GOT3 (cell line): ENCODE measurements at places on chromosomes 5 and 9.

DNA sequence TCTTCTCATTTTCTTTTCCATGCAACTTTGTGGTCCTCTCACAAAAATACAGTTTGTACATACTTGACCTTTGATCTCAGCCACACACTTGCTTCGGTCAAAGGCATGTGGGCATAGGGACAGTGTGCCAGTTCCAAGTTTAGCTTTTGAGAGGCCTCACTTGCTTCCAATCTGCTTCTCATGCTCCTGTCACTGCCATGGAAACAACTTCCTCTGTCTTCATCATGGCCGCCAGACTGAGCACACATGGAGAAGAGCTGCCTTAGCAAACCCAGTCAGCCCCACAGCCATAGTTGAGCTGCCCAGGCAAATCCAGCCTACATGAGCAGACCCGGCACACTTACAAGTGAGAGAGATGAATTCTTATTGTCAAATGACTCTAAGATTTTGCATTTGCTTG lies 138.2 kb upstream of the TUSC1 start:
- DNase-seq, result no peak

DNA sequence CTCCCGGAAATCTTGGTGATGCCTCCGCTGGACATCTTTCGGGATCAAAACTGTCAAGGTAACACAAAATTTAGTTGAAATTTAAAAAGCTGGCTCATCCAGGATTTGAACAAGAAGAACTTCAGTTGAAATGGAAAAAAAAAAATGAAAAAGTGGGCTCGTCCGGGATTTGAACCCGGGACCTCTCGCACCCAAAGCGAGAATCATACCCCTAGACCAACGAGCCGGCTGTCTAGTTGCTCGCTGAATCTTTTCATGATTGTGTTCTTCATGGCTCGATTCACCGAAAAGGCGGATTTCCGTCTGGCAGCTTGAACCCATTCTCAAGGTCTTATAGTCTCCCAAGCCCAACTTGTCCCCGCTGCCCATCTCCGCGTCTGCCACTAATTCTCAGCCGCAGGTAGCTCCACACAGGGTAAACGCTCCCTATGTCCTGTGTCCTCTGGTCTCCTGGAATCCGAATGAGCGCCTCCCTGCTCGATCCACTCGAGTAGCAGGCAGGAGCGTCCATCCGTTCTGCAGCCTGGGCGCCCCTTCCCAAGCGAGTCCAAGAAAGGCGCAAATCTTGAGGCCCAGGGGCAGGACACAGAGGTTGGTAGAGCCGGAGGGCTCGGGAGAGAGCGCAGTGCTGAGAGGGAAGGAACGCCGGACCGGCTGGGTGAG lies 16.2 kb downstream of the TRIM7 start:
- DNase-seq, result no peak

DNA sequence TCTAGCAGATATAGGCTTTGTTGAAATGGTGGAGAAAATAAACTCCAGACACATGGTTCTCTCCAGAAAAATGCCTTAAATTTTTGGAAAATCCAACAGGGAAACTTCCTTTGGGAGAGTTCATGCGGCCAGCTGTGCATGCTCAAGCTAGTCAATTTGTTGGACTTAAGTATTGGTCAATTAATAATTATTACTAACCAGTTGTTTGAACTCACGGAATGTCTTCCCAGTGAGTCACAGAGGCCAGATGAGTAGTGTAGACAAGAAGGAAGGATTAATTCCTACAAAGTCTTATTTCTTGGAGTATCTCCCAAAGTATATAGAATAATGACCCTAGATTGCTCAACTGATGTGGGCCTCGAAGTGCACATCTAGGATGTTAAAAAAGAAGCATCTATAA lies 103.6 kb downstream of the MACIR start:
- DNase-seq, result no peak

GRCh38 chr5:175679411-175679810 lies 21.5 kb downstream of the HRH2 start:
- DNase-seq, result no peak

- DNase-seq, result no peak
These were observed 251.7 kb downstream of the DENND1A start for GRCh38 chr9:123678038-123678877.
